ENCODE measurements at places on chromosomes 12 and 14.

DNA sequence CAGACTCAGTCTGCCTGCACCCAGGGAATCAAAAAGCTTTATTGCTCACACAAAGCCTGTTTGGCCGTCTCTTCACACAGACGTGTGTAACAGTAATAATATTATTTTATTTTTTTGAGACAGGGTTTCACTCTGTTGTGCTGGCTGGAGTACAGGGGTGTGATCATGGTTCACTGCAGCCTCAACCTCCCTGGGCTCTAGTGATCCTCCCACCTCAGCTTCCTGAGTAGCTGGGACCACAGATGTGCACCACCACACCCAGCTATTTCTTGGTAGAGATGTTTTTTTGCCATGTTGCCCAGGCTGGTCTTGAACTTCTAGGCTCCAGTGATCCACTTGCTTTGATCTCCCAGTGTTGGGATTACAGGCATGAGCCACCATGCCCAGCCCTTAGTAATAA lies 88.4 kb upstream of the DCD start:
- DNase-seq: no peak

- DNase-seq: no peak
Measured at GRCh38 chr12:2451025-2451424, 343.7 kb upstream of the FKBP4 start.

DNA sequence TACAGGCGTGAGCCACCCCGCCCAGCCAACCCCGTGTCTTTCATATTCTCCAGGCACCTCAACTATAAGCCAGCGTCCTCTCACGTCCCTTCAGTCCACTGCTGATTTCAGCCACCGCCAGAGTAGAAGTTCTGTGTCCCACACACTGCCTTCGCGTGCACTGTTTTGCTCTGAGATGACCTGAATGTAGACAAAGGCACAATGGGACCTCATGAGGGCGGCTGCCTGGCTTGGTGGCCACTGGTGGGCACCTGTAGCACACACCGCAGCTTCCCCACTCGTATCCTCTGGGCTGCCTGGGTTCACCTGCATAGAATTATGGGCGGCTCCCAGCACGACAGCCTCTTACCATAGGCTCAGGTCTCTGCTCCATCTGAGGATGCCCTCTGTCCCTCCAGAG lies 57.2 kb downstream of the GPR68 start:
- DNase-seq: no peak

GRCh38 chr12:121520586-121521086 lies 60.2 kb downstream of the KDM2B start:
- no peak for DNase-seq

GRCh38 chr12:60252359-60253096 lies 656.7 kb downstream of the SLC16A7 start:
- DNase-seq: no peak

DNA sequence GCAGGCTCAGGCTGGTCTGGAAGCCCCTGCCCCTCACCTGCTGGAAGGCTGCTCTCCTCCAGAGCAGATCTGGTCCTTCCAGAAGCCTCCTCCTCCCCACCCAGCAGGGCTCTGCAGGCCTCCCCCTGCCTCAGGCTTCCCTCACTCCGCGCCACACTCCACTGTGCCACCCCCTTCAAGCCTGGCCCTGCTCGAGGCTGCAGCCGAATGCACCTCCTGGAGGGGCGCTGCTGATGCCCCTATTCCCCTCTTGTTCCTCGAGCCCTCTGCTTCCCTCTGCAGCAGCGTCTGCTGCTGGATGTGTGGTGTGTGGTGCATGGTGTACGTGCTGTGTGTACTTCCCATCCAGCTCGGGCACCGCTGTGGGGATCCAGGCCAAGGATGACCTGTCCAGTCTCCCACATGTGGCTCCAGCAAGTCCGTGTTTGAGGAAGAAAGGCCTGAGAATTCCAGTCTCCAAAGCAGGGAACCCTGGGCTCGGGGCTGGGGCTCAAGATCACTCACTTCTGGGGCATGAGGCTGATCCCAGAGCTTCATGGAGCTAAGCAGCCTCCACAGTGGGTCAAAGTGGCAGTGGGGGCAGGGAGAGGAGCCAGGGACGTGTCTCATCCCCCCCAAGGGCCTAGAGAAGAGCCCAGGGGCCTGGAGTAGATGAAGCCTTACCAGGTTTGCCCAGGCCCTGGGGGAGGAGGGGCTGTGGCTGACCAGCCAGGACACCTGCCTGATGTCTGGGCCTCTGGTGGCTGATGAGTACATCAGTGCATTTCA lies 136.0 kb upstream of the C14orf180 start:
- no peak for DNase-seq

DNA sequence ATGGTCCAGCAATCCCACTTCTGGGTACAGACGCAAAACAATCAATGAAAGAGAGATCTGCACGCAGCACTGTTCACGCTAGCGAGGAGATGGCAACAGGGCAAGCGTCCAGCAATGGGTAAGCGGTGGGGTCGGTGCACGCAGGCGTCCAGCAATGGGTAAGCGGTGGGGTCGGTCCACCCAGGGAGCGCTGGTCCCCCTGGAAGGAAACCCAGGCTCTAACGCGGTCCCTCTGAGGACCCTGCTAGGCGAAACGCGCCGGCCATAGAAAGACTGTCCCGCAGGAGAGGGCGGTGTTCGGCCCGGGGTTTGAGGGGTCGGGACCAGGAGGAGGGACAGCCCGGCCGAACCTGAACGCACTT lies 618 bp upstream of the PGAM5 start:
- no peak for DNase-seq

DNA sequence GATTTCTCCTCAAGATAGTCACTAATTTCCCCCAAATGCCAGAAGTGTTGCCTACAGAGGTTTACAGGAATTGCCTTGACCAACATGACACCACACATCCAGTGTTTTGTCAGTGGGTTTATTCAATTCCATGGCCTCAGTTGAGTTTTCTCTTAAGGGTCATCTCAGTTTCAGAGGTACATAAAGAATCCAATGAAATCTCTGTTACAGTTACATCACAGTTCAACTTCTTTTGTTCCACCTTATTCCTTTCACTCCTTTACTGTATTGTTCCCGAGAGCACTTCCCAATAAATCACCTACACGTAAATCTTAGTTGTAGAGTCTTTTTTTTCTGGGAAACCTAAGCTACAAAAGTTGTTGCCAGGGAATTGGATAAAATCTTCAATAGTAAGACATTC lies 73.6 kb upstream of the GARIN6 start:
- no peak for DNase-seq

GRCh38 chr12:96502477-96502876 lies 13.1 kb downstream of the CFAP54 start:
- peak; percentile 40 for DNase-seq

DNA sequence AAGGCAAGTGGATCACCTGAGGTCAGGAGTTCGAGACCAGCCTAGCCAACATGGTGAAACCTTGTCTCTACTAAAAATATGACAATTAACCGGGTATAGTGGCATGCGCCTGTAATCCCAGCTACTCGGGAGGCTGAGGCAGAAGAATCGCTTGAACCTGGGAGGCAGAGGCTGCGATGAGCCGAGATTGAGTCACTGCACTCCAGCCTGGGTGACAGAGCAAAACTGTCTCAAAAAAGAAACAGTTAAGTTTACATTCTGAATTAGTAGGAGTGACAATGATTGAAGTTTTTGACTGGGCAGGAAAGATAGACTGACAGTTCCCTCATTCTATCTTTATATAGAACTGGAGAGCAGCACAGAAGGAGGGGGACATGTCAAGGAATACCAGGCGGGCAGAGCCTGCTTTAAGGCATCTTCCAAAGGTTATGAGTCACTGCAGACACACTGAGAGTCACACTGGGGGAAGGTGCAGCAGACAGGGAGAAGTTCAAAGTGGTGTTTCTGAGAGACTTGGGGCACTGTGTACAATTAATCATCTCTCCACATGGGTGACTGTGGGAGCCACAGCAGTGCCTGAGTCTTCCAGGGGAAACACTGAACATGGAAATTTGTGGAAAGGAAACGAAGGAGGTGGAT lies 42.8 kb upstream of the RNASE3 start:
- DNase-seq: no peak

DNA sequence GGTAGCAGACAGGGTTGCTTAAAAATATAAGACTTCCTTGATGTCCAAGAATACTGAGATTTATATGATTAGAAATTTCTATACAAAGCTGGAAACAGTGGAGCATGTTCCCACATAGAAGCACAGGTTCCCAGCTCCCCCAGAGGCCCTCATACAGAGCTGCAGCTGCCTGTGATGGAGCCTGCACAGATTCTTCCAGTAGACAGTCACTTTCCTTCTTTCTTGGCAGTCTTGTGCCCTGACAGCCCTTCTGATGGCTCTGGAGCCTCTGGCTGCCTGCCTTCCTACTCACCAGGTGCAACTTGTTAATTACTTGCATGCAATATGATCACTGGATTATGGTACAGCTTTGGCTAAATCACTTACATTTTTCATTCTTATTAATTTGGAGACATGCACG lies 44.4 kb downstream of the BICD1 start:
- no peak for DNase-seq

DNA sequence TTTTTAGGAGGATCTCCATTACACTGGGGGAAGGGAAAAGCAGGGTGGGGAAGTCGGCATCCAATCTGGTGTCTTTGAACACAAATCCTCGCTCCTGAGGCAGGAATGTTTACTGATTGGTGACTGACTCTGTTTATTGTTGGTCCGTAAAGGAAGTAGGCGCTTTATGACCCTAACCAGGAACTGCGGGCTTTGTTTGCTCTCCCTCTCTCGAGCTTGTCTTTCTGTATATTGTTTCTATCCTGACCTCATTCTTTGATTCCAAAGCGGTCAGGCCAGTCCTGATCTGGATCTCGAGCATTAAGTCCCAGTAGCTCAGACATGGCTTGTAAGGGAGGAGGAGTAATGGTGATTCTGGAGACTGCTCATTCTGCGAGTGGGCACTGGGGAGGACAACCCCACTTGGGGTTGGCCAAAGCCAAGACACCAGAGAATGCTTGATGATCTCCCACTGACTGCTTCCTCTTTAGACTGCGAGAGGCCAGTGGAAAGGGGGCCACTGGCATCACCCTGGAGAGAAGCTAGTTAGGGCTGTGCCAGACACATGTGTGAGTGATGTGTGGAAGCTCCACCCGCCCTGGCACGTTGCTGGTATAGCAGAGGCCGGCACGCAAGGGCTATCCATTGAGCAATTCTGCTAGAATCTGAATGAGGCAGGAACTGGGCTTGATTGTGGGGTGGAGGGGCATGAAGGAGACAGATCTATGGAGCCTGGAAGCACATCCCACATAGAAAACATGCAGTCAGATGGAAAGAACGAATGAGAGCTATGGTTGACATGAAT lies 194.6 kb downstream of the PAX9 start:
- DNase-seq: no peak

DNA sequence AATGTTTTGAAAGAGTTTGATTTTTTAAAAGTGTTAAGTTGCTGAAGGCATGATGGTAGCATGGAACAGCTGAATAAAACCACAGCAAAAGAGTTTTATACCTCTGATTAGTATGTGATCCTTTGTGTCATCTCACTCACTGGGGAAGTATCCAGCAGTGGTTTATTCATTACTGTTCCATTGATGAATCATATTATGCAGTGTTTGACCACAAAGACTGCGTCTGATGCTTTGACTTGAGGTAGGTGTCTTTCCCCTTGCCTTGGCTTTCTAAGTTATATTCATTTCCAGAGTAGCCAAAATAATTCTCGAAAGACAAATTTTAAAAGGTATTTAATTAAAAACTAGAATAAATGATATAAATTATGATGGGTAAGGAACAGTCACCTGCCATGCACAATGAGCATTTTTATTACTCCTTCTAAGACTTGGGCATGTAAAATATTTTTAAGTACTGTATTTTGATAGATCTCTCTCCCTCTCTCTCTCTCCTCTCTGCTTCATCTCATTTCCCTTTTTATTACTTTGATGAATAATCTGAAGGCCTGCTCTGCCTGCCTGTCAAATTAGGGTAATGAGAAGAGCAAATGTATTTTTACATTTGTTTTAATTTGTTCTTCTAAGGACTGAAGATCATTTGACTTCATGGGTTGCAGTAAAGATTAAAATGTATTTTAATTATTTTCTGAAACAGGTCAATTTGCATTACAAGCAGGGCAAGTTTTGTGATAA lies 164.9 kb downstream of the NAV3 start:
- DNase-seq: peak; percentile 4

DNA sequence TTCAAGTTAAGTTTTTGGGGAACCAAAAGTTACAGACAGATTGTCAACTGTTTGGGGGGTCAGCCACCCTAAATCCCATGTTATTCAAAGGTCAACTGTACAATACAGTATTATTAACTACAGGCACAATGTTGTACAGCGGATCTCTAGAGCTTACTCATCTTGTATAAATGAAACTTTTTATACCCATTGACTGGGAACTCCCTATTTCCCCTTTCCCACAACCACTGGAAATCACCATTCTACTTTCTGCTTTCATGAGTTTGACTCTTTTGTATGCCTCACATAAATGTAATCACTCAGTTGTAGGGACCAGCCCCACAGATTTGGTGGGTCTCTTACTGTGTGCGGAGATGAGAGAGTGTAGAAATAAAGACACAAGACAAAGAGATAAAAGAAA lies 57.8 kb downstream of the SLCO1B3 start:
- DNase-seq: no peak

GRCh38 chr14:67620217-67620785 lies 581 bp downstream of the ARG2 start:
- DNase-seq: no peak

DNA sequence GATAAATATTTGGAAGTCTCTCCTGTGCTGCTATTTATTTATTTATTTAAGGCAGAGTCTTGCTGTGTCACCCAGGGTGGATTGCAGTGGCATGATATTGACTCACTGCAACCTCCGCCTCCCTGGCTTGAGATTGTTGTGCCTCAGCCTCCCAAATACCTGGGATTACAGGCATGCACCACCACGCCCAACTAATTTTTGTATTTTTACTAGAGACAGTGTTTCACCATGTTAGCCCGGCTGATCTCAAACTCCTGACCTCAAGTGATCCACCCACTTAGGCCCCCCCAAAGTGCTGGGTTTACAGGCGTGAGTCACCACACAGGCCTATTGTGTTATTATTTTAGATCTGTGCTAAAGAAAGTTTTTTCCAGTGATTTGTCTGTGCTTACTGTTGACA lies 225.2 kb downstream of the CCER1 start:
- DNase-seq: no peak

- DNase-seq: no peak
Measured at GRCh38 chr12:19002216-19002615, 127.3 kb upstream of the PLEKHA5 start.

DNA sequence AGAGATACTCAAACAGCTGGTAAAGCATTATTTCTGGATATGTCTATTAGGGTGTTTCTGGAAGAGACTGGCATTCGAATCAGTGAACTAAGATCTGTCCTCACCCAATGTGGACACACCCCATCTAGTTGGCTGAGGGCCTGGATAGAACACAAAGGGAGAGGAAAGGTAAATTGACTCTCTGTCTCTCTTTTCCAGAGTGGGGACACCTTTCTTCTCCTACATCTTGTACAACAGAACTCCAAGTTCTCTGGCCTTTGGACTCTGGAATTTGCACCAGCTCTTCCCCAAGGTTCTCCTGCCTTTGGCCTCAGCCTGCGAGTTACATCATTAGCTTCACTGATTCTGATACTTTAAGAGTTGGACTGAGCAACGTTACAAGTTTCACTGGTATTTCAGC lies 1253.9 kb downstream of the SLC16A7 start:
- DNase-seq: no peak

- DNase-seq: no peak
Measured at GRCh38 chr12:113933201-113933786, 32.8 kb downstream of the RBM19 start.

All from GM19239 (cell line).